ENCODE measurements at places on chromosomes 11 and 22.
A peak's percentile ranks its signal among the peaks of the same experiment; 100 is the strongest.

DNA sequence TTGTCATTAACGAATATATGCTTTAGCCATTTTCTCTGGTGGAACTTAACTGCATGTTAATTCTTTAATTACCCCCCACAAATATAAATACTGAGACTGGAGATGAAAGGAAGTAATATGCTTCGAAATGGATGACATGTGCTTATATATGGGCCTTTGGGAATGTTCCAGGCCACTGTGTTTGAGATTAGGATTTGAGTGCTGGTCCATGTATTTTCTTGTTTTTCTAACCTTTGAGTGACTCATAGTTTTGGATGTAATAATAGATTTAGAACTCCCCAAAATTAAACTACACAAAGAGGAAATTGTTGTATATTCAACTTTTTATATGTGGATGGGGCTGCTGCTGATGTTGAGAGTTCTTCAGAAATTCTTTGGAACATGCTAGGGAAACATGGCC, 54.2 kb downstream of the EXT2 start:
- no peak for DNase-seq

DNA sequence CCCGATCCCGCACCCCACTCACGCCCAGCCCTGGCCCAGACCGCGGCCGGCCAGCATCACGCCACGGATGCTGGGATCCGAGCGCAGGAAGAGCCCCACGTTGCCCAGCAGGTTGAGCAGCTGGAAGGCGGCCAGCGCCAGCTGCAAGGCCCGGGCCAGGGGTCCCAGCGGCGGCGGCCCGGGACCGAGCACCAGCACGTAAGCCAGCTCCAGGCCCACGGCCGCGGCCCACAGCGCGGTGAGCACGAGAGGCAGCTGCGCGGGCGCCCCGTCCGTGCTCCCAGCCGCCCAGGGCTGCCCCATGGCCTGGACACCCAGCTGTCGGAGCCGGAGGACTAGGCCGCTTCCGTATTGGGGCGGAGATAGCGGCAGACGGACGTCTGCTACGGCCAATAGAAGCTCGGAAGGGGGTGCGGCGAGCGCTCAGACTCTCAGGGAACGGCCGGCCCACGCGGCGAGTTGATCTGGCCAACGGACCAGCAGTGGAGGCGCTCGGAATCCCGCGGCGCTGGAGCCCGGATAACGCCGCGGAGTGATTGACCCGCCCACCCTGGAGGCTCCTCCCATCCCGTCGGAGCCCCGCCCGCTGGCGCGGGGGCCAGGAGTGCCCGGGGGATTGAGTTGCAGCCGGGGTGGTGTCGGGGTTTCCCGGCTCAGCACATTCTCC, at the start of gene ZDHHC24:
Gene ZDHHC24 (minus strand): TSS at position 348 of the 667 bp plus-strand sequence. CDS start 45 bp downstream, at position 303.
- peak; percentile 97 for DNase-seq

- no peak for DNase-seq
These were observed 920 bp downstream of the TMEM218 start for GRCh38 chr11:125110506-125110905.

DNA sequence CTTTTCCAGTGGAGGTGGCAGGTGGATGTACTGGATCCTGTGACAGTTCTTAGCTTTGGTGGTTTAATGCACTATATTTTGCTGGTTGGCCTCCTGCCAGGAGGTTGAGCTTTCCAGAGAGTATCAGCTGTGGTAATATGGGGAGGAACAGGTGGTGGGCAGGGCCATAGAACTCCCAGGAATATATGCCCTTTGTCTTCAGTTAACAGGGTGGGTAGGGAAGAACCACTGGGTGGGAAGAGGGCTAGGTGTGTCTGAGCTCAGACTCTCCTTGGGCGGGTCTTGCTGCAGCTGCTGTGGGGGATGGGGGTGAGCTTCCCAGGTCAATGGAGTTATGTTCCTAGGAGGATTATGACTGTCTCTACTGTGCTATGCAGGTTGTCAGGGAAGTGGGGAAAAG, 203.8 kb downstream of the DLG2 start:
- DNase-seq, result peak; percentile 76

DNA sequence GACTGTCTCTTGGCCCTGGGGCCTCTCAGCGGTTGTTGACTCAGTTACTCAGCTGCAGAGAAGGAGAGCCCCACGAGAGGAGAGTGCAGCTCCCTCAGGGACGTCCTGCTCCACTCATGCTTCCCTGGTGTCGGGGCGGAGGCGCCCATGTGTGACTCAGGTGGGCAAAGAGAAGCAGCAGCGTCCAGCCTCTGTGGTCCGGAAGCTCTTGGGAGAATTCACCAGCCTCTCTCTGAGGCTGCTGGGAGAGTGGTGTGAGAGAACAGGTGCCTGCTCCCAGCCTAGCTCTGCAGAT, 25.7 kb downstream of the GLB1L2 start:
- no peak for DNase-seq

DNA sequence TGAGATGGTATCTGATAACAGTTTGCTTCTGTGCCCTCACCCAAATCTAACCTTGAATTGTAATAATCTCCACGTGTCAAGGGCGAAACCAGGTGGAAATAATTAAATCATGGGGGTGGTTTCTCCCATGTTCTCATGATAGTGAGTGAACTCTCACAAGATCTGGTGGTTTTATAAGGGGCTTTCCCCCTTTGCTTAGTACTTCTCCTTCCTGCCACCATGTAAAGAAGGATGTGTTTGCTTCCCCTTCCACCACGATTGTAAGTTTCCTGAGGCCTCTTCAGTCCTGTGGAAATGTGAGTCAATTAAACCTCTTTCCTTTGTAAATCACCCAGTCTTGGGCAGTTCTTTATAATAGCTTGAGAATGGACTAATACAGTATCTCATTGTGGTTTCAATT, 8.5 kb upstream of the OVCH2 start:
- no peak for DNase-seq

DNA sequence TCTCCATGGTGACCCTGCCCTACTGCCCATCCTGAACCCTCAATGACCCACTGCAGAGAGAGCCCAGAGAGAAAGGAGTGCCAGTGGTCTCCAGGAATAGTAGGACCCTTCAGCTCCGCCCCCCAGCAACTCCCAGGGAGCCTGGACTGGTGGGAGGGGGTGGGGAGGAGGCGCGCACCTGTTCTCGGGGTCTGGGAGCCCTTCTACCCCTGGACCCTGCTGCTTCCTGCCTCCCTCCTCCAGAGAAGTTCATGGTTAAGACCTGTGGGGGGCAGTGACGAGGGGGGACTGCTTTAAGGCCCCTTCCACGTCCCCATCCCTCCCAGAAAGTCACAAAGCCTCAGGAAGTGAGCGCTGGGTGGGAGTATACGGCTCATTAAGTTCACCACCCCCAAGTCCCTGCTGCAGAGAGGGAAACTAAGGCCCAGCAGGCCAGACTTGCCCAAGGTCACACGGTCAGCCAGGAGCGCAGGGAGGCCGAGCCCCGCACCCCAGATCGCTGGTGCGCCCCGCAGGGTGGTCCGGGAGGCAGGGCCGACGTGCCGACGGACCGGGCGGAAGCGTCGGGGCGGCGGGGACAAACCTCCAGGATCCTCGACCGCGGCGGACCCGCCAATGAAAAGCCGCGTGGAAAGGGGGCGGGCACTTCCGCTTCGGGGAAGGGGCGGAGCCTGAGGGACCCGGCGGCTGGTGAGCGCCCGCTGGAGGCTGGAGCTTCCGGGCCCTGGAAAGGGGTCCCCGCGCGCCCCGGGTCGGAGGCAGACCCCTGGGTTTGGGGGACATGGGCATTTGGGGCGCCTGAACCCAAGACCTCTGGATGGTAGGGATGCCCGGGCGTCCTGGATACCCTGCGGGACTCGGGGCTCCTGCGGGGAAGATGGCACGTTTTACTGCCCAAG, at the start of the genes NUDT22 and TRPT1:
Gene NUDT22 (plus strand): TSS at position 667 of the 899 bp plus-strand sequence. CDS start 379 bp downstream, outside the sequence.
Gene TRPT1 (minus strand): TSS at position 579 of the 899 bp plus-strand sequence. CDS start 326 bp downstream, at position 253.
- peak; percentile 91 for DNase-seq

DNA sequence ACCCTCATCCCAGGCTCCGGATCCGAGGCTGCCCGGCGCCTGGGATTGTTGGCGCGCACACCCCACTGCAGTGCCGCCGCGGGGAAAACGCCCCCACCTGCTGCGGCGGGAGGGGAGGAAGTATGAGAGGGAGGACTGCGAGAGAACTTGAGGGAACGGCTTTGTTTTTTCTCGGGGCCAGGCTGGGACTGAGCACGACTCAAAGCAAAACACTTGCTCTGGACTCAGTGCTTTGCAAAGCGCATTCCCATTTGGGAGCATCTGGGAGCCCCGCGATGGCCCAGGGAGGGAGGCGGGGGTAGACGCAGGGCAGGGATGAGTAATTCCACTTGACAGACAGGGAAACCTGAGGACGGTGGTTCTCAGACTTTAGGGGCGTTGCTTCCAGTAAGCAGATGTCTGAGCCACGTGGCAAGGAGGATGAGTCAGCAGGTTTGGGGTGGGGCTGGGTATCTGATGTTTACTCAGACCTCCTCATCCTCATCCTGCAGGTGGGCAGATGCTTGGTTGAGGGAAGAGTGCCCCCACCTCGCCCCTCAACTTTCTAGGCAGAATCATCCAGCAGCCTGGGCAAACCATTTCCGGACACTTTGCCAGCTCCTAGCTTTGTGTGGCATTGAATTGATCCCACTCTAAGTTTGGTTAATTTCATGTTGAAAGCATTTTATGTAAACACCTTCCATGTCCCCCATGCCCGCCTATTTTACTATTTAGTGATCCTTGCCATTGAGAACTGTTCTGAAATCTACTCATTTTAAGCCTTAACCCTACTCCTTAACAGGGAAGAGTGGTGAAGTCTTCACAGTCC, 1.5 kb downstream of the MIAT start:
- peak; percentile 91 for DNase-seq

DNA sequence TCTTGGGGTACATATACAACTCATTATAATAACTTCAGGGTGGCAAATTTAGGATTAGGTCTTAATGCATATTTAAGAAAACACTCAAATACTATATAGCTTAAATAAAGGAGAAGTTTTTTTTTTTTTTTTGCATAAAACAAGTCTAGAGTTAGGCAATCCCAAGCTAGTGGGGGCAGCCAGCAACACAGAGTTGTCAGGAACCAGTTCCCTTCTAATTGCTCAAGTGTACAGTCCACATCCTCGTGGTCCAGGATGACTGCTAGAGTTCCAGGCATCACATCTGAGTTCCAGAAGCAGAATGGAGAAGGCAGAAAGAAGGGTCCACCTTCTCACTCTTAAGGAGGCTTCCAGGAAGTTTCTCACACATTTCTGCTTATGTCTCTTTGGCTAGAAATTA, 261.9 kb upstream of the PLET1 start:
- no peak for DNase-seq
